GM20000 (cell line): ENCODE measurements at places on chromosomes 1 and 21.

GRCh38 chr1:179586107-179586823, 5.4 kb upstream of the TDRD5 start:
- no peak for DNase-seq

GRCh38 chr1:28926629-28927265, 12.4 kb downstream of the EPB41 start:
- DNase-seq, result peak; percentile 73

GRCh38 chr1:2560299-2561073, 4.3 kb downstream of the TNFRSF14 start:
- no peak for DNase-seq

DNA sequence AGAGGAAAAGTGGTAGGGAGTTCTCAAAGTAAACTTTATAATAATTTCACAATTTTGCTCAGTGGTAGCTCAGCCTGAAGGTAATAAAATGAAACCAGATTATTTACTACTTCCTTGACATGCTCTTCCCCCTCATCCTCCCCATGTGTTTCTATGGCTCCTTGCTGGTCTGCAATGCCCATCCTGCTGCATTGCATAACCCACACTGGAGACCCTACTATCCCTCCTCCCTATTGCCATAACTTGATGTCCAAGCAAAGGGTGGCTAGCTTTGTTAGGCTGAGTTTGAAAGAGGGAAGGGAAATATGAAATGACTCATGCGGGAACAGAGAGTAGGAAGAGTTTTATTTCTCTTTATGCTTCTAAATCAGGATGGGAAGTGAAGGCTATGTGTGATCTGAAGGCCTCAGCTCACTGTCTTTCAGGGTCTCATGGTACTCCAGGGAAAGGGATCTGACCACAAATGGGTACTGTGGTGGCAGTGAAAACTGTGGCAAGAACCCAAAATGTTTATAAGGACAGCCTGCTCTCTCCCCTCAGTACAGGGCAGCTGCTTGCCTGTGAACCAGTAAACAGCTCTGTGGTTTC, 36.4 kb upstream of the HSD17B7 start:
- no peak for DNase-seq

GRCh38 chr1:24386241-24386640, 27.3 kb downstream of the STPG1 start:
- no peak for DNase-seq

GRCh38 chr1:229101011-229101871, 169.7 kb upstream of the RAB4A start:
- DNase-seq, result no peak

DNA sequence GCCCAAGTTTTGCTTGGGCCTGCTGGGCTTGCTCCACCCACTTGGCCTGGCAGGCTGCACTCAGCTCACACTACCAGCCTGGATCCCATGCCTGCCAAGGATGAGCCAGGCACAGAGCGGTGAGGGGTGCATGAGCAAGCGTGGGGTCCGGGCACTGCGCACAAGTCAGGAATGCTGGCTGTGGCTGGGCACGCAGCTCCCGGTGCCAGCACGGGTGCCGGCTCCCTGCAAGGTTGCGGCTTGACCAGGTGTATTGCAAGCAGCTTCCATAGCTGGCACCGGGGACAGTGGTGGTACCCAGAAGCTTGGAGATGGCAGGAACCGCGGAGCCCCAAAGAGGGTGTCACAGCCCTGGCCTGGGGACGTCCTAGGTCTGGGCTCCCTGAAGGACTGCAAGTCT, 224.4 kb upstream of the NRIP1 start:
- DNase-seq, result no peak

DNA sequence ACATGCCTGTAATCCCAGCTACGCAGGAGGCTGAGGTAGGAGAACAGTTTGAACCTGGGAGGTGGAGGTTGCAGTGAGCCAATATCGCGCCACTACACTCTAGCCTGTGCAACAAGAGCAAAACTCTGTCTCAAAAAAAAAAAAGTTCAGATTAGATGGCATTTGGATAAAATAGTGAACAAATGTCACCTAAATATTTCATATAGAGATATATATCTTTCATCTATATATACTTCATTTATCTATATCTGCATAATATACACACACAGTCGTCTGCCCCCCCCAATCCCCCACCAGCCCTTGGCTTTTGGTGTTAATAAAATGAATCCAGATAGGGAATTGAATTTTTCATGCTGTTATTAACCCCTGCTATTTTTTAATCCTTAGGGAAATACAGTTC, 5.0 kb downstream of the PPP1R15B start:
- DNase-seq, result no peak

DNA sequence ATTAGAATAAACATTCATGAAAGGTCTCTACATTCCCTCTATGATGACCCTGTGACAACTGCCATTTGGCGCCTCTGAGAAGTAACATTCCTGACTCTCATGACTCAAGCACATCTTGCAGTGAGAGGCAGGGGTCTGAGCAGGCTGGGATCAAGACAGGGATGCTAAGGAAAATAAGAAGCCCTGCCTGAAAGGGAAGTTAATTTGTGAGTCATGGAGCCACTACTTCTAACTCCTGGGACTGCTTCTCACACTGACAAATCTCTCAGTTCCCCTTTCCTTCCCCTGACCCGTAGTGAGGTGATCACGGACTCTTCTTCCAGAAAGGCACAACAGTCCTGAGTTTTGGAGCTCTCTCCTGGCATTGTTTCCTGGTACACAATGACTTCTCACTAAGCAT, 231.9 kb downstream of the TNR start:
- DNase-seq, result peak; percentile 21

- no peak for DNase-seq
Measured at GRCh38 chr1:235913311-235913710, 46.6 kb upstream of the LYST start.
